ENCODE measurements at places on chromosomes 13 and 19. TPM values are rescaled to one million over a fixed set of nuclear protein-coding genes. Genes with fewer than 3 reads are reported as not detected.

GRCh38 chr13:48647625-48648024 lies 6.1 kb upstream of the CYSLTR2 start:
- H3K27ac ChIP-seq: no peak overlapping the region
- no peaks in the 10 kb centered on the region for H3K4me1 ChIP-seq
- no peak overlapping the region for H3K4me3 ChIP-seq
- peaks cover 3% of the 10 kb centered on the region for H3K27me3 ChIP-seq
- no peak for DNase-seq
- no peaks in the 10 kb centered on the region for H3K36me3 ChIP-seq

DKKL1 gene
- 1.5 TPM for total RNA-seq

DNA sequence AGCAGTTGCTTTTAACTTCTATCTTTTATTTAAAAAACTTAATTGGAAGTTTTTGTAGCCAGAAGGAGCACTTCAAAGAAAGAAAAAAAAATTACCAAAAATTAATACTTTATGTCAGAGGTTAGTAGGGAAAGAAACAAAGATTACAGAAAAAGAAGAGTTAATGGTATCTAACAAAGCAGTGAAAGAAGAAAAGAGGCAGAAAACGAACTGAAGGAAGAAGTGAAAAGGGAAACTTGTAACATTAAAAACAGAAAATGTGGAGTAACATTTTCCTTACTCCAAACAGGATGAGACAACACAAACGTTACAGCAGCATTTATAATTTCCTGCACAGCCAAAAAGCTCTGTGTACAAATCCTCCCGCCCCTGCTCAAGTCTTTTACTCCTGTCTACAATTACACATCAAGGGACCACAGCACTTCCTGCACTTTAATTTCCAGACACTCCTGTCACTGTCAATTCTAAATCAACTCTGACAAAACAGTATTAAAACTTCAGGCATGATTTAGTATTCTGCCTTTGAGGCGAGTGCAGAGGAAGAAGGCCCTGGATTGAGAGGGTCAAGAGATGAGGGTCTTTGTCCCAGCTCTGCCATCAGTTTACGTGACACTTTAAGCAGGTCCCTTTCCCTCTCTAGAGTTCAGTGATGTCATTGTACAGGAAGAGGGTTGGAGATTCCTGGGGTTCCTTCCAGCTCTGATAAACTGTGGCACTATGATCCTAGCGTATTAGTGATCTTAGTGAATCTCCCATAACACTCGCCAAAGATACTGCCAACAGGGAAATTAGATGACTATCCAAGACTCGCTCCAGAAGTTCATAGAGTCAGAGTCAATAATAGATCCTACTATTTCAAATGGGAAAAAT lies 53.2 kb upstream of the LSM14A start:
- peaks cover 8% of the 10 kb centered on the region for H3K27me3 ChIP-seq
- H3K4me3 ChIP-seq: no peak overlapping the region

- no peak overlapping the region for H3K4me3 ChIP-seq
- peaks cover 7% of the 10 kb centered on the region for H3K27me3 ChIP-seq
- H3K27ac ChIP-seq: no peak overlapping the region
- H3K4me1 ChIP-seq: peaks cover 3% of the 10 kb centered on the region
Measured at GRCh38 chr13:113013878-113014751, 45.1 kb downstream of the MCF2L start.

GRCh38 chr19:32901504-32902161 lies 32.1 kb upstream of the SLC7A9 start:
- no peak for DNase-seq
- no peaks in the 10 kb centered on the region for H3K4me1 ChIP-seq
- H3K27me3 ChIP-seq: no peaks in the 10 kb centered on the region
- H3K36me3 ChIP-seq: peaks cover 28% of the 10 kb centered on the region

SIGLEC8 gene
- total RNA-seq: not detected

DNA sequence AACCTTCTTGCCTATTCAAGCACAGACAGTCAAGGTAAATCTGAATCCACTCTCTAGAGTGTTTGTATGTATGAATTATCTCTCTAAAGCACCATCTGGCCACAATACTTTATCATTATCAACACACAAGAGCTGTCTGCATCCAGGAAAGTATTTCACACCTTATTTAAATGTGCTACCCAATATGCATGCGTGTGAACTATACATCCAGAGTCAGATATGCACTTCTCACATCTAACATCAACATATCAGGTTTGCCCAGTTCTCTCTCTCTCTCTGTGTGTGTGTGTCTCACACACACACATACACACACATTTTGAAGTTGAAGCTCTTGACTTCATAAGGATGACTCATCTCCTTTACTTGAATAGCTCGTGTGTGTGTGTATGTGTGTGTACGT lies 697.5 kb upstream of the PCDH20 start:
- no peaks in the 10 kb centered on the region for H3K27me3 ChIP-seq
- DNase-seq: no peak
- H3K27ac ChIP-seq: no peak overlapping the region
- H3K4me1 ChIP-seq: no peaks in the 10 kb centered on the region
- no peaks in the 10 kb centered on the region for H3K36me3 ChIP-seq
- H3K4me3 ChIP-seq: no peak overlapping the region

AXL gene
- 218 TPM for total RNA-seq

GRCh38 chr13:113274721-113275120 lies 22.3 kb upstream of the LAMP1 start:
- H3K27ac ChIP-seq: peak overlapping the region; percentile 95
- H3K4me1 ChIP-seq: peaks cover 27% of the 10 kb centered on the region
- no peak overlapping the region for H3K4me3 ChIP-seq
- peaks cover 5% of the 10 kb centered on the region for H3K36me3 ChIP-seq
- DNase-seq: no peak

ACP7 gene
- not detected for total RNA-seq

GRCh38 chr19:28685802-28686201 lies 527.1 kb downstream of the UQCRFS1 start:
- H3K27me3 ChIP-seq: no peaks in the 10 kb centered on the region
- H3K36me3 ChIP-seq: no peaks in the 10 kb centered on the region
- H3K4me1 ChIP-seq: peaks cover 29% of the 10 kb centered on the region
- H3K27ac ChIP-seq: no peak overlapping the region

ZNF888 gene
- total RNA-seq: 5.4 TPM

DNA sequence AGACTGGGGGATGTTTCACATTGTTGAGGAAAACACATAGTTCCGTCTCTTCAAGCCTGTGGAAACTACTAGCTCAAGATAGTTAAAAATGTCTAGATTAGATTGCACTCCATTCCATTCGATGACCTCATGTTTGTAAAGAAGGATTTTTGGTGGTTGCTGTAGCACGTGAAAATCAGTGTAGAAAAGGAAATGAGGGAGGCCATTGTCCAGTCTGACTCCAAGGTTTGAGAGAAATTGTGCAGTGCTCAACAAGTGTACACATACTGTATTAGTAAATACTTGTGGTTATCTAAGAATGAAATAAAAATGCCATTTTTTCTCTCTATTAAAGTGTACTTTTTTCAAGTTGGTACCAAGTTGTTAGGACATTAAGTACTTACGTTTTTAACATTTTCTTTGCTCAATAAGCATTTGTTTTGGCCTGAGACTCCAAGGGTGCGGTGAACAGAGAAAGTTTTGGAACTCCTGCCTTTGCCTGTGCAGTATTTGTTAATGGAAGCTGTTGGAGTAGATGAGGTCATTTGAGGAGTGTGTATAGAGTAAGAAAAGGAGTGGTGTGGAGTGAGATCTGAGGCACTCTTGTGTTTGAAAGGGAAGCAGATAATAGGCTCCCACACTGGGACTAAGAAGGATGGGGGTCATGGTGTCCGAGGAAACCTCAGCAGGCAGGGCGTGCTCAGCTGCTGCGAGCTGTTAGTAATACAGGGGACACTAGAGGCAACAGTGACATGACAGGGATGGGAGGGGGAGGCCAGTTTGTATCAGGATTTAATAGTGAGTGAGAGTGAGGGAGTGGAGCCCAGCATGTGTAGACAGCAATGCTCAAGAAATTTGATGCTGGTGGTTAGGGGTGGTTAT lies 4.4 kb downstream of the WASF3 start:
- peaks cover under 1% of the 10 kb centered on the region for H3K27me3 ChIP-seq
- H3K36me3 ChIP-seq: no peaks in the 10 kb centered on the region
- H3K27ac ChIP-seq: no peak overlapping the region
- no peak overlapping the region for H3K4me3 ChIP-seq
- no peak for DNase-seq

GRCh38 chr13:112624602-112625430 lies 36.9 kb upstream of the TUBGCP3 start:
- H3K36me3 ChIP-seq: no peaks in the 10 kb centered on the region
- H3K4me1 ChIP-seq: no peaks in the 10 kb centered on the region
- peak; percentile 77 for DNase-seq
- peaks cover 47% of the 10 kb centered on the region for H3K27me3 ChIP-seq

DNA sequence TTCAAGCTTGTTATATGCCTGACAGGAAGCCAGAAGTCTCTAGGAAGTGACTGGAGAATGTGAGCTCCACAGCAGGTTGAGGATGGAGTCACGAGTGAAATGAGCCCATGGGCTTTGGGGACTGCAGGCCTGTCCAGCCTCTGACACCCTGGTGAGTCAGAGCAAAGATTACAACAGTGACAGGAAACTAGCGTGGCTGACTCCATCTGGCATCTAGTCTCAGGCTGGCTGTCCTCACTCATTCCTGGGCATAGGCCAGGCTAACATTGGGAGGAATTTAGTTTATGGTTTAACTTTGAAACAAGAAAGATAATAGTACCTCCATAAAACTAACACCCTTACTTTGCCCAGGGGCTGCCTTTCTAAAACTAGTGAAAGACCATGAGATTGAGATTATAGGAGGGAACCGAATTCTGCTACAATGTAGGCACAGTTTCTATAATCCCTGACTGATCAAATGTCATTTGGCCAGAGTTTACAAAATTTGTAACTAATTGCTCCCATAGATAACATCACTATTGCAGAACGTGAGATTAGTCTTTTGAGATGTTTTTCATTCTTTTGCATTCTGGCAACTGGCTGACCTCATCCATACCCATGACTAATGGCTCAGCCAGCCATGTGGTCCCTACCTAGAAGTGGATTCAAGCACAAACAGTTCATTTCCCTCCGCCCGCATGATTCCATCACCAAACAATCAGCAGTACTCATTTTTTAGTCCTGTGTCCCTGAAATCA lies 28.4 kb downstream of the PSG1 start:
- DNase-seq: no peak
- H3K36me3 ChIP-seq: no peaks in the 10 kb centered on the region
- peak overlapping the region; percentile 68 for H3K27ac ChIP-seq
- no peaks in the 10 kb centered on the region for H3K27me3 ChIP-seq
- H3K4me3 ChIP-seq: no peak overlapping the region

Data from chondrocyte (in vitro differentiated cells).